ENCODE measurements at places on chromosomes 2 and 18.
A peak's percentile ranks its signal among the peaks of the same experiment; 100 is the strongest.

- DNase-seq, result no peak
Measured at GRCh38 chr2:169139993-169140767, 70.8 kb downstream of the DHRS9 start.

DNA sequence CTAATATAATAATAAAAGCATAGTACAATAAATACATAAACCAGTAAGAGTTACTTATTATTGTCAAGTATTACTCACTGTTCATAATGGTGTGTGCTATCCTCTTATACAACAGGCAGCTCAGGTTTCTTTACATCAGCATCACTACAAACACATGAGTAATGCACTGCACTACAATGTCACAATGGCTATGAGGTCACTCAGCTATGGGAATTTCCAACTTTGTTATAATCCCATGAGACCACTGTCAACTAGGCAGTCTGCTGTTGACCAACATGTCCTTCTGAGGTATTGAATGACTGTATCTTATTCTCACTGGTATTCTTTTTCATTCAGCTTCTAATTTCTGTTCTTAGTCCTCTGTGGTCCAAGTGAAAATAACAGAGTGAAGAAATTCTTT lies 250.4 kb upstream of the DSEL start:
- DNase-seq, result no peak

GRCh38 chr18:61980355-61980754 lies 87.5 kb upstream of the RNF152 start:
- DNase-seq, result no peak

- no peak for DNase-seq
Measured at GRCh38 chr18:2845172-2845571, 1.6 kb upstream of the EMILIN2 start.

DNA sequence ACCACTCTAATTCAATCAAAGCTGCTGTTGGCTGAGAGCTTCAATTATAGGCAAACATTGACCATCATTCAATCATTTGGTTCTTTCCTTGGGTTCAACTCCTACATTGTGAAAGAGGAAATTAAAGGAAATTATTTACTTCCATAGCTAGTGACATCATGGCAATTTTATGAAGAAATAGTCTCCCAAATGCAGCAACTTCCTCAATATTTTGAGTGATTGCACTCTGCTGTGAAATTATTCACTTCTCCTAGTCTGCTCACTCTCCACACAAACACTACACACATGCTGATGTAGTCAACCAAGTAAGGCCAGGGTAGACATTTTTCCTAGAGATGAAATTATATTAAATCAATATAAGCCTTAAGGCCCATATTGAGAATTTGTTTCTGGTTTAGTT lies 86.7 kb upstream of the NCKAP5 start:
- DNase-seq, result no peak

GRCh38 chr2:146602383-146602782 lies 1242.4 kb upstream of the ACVR2A start:
- DNase-seq, result no peak

DNA sequence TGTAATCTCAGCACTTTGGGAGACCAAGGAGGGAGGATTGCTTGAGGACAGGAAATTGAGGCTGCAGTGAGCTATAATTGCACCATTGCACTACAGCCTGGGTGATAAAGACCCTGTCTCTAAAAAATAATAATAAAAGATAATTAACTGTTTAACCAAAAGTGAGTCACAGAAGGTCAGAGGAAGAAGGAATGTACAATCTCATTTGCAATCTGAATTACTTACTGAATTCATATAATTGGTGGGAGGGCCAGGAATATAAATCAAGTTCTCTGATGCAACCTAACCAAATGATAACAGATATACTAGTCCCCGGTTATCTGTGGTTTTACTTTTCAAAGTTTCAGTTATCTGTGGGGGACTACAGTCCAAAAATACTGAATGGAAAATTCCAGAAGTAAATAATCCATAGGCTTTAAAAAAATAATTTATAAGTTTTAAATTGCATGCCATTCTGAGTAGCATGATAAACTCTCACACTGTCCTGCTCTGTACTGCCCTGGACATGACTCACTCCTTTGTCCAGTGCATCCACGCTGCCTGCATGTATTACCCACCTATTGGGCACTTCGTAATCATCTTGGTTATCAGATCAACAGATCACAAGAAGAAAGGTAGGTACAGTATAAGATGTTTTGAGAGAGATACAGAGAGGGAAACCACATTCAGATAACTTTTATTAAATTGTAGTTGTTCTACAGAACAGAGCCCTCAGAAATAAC lies 12.8 kb upstream of the MATN3 start:
- DNase-seq, result no peak

- no peak for DNase-seq
Measured at GRCh38 chr2:191209340-191209739, 35.9 kb upstream of the MYO1B start.

DNA sequence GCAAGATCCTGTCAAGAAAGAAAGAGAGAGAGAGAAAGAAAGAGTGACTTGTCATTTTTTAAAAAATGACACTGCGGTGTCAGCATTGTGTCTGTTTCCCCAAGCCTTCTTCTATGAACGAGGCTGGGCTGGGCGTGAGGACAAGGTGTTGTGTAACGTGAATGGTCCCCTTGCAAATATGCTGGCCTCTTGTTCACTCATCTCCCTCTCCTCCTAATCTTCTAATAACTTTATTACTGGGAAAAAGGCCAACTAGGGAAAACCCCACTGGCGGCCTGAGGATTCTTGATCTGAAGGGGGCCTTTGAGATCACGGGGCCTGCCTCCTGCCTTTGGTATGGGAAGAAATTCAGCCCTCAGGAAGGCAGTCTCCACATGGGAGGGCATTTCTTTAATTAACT lies 163.1 kb downstream of the MIB1 start:
- no peak for DNase-seq

GRCh38 chr2:189300916-189301315 lies 121.4 kb upstream of the COL5A2 start:
- DNase-seq, result no peak

DNA sequence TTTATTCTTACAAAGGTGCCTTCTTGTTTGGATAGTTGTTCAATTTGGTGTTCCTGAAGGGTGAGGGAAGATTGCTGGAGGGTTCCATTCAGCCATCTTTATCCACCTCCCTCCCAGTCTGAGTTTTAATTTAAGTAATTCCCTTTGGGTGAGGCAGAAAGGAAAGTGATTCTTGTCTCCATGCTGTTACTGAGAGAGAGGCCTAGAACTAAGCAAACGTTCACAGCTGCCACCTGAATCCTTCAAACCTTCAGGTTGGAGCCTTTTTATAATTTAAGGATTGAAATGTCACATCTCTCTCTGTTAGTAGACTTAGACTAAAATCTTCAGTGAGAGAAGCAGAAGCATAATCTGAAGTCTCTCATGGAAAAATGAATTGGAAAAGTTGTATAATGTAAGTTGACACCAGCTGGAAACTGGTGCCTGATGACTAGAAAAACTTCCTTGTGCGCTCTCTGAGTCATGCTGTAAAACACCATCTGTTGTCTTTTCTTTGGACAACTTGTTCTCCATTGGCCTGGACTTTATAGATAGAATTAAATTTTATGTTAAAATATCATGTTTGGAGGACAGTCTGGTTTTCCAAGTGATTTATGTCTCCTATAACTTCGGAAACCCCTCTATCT lies 14.6 kb downstream of the STRADB start:
- DNase-seq, result no peak

DNA sequence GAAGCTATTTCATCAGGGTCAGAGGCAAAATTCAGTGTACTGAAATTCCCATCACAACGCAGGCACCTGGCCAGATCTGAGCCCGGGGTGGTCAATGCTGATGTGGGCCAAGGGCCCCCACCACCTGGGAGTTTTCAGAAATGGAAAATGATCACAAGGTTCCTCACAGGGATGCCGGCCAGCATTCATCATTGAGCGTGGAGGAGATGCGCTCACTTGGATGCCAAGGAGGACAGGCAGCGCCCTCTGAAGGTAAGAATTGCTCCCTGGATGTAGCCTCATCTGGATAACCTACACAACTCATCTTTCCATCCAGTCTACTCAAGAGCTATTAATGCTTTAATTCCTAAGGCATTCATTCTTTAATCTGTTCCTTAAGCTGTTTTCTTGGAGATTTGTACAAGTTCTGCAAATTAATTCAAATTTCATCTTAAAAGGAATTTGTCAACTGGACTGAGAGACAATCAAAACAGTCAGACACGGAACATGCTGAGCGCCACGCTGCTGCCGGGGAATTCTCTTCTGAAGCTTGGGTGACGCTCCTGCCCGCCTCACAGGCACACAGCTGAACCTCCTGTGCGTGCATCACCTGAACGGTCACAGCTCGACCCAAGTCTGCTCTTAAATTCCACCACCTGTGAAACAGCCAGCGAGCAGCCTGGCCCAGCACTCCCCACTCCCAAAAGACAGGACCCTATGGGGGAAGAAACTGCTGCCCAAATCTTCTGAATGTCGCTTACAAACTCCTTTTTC lies 206.7 kb downstream of the HDAC4 start:
- DNase-seq, result peak; percentile 32

DNA sequence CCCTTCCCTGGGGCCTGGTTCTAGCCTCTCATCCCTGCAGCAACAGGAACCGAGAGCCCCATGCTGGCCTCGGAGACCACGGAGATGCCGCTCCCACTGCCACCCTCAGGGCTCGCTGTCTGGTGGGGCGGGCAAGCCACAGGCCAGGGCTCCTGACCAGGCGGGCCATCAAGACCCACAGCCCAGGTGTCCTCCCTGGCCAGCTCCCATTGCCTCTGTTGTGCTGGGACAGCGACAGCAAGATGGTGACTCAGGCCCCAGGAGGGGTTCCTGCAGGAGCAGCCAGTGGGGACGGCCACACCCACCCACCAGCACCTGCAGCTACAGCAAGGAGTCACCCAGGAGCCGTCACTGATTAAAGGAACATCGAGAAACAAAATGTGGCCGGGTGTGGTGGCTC lies 7.4 kb downstream of the KLHL30 start:
- no peak for DNase-seq

- DNase-seq, result no peak
Measured at GRCh38 chr2:41719756-41720155, 328.1 kb upstream of the PKDCC start.

DNA sequence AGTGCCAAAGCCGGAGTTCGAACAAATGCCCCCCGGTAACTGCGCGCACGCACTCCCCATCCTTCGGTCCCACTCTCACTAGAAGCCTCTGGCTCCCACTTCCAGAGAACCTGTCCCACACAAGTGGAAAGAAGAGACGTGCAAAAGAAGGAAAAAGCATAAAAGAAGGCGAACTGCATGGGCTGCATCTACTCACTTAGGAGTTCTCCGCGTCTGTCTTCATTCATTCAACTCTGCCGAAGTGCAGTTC lies 312 bp downstream of the NR4A2 start:
- no peak for DNase-seq

DNA sequence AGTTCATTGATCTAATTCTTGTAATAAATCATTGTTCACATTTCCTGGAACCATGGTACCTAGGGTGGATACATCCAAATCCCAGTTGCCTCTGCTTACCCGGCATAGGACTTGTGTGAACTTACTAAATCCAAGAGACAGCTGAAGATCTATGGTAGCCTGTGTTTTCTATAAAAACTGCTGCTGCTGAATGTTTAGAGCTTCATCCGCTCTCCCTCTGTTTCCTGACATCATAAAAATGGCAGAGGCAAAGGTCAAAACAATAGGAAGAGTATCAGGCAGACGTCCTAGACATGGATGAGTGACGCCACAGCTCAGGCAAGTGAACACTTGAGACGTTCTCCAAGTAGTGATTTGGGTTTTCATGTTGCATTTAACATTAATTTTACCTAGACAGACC lies 258.3 kb downstream of the ALPK2 start:
- DNase-seq, result no peak

- DNase-seq, result no peak
Measured at GRCh38 chr18:62919109-62919838, 203.9 kb downstream of the PHLPP1 start.

GRCh38 chr2:1708476-1709334 lies 35.6 kb downstream of the PXDN start:
- peak; percentile 35 for DNase-seq

GRCh38 chr18:74171910-74172606 lies 23.7 kb downstream of the TIMM21 start:
- DNase-seq, result no peak

DNA sequence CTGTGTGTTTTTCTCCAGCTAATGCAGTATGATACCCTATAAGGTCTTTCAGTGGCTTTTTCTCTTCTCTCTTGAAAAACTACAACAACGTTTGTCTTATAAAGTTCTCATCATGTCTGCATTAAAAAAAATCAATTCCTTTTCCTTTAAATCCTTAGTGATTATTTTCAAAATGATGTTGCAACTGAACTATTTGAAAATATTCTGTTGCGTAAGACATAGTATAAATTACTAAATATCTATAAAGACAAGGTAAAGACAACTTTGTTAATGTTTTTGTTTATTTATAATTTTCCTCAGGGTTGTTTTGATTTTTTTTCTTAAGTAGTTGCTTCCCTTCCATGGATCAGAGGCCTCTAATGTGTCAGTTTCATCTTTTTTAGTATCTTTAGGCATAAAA lies 21.2 kb downstream of the PARD3B start:
- no peak for DNase-seq

- DNase-seq, result no peak
Measured at GRCh38 chr18:7436166-7436565, 130.9 kb upstream of the PTPRM start.

GRCh38 chr18:6414723-6415417 lies at the start of gene L3MBTL4:
Gene L3MBTL4, minus strand, starts transcription at chr18:6414911. Its CDS starts 103,286 bp downstream, at chr18:6311625.
- DNase-seq, result peak; percentile 88

Measured in right lobe of liver (tissue), 6 donors.